ENCODE measurements at places on chromosomes 7 and 10.

- no peak for DNase-seq
Observed at GRCh38 chr7:8278183-8278582, 16.2 kb upstream of the ICA1 start.

DNA sequence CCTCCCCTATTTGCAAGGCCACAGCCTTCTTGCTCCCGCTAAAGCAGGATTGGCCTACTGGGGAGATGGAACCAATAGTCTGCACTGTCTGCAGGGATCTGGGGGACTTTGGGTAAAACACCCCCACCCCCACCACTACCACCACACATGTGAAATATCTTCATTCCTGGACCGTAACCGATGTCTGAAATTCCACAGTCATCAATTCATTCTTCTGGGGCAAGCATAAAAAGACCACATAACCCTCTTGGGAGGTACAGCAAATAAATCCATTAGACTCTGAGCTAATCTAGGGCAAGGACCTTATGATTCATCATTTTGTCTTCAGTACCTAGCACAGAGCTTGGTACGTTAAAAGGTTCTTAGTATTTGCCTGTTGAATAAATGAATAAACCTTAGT lies 307.8 kb downstream of the GPAM start:
- no peak for DNase-seq

GRCh38 chr7:46291050-46291438 lies 370.0 kb upstream of the IGFBP3 start:
- DNase-seq: no peak

DNA sequence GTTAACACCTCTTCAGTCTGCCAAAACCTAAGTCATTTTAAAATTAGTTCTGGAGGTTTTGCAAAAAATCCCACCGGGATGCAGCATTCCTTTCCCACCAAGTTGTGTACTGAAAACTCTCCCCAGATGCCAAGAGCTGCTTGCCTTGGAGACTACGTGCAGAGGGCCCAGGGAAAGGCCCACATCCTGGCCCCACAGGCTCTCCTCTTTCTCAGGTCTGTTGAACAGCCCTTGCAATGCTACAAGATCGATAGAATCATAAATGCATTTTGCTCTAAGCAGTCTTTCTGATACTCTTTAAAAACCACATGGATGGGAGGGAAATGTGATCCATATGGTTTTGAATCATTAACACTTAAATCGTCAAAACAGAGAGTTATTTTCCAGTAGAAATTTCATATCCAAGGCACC lies 126.7 kb upstream of the ZMIZ1 start:
- no peak for DNase-seq

DNA sequence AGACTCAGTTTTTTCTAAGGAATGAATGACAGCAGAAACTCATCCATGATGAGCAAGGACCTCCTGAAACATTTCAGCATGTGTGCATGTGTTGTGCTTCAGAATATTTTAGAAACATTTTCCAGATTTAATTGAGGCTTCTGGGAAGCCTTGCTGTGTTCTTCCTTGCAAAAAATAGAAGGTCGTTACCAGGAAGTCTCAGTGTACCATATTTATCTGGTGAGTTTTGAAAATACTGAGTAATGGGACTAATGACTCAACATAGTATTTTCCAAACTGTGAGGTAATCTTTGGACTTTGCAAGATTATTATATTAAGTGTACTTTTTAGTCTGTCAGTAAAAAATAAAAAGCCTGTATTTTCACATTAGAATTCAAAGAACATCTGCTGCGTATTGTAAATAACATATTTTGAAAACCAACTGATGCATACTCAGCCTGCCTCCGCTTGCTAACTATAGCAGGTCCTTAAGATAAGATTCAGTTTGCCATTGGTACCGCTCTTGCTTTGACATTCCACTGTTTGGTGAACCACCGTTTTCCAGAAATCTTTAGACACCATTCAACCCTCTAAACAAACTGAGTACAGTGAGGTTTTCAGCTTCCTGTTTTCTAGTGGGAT lies 739.6 kb upstream of the GALNT17 start:
- DNase-seq: no peak

DNA sequence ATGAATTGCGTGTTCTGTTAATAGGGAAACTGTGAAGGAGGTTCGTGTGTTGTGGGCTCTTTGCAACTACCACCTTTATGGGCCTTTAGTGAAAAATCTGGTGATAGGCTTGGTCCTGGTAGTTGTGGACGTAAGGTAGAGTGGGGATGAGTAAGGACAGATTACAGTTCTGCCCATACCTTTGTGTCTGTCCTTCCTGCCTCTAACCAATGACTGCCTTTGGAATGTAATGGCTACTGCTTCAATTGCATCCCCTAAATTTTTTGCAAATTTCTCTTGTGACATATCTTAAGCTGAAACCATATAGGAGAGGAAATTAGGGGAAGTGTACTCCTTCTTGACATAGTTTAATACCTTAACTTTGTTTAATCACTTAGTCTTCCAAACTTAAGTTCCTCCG lies 82.3 kb downstream of the ADK start:
- DNase-seq: no peak

GRCh38 chr10:71009126-71009525 lies 120.8 kb upstream of the PCBD1 start:
- DNase-seq: no peak

GRCh38 chr7:87797395-87797794 lies 78.8 kb downstream of the SLC25A40 start:
- no peak for DNase-seq
